ENCODE measurements at places on chromosomes 12 and 14.
A peak's percentile ranks its signal among the peaks of the same experiment; 100 is the strongest.

DNA sequence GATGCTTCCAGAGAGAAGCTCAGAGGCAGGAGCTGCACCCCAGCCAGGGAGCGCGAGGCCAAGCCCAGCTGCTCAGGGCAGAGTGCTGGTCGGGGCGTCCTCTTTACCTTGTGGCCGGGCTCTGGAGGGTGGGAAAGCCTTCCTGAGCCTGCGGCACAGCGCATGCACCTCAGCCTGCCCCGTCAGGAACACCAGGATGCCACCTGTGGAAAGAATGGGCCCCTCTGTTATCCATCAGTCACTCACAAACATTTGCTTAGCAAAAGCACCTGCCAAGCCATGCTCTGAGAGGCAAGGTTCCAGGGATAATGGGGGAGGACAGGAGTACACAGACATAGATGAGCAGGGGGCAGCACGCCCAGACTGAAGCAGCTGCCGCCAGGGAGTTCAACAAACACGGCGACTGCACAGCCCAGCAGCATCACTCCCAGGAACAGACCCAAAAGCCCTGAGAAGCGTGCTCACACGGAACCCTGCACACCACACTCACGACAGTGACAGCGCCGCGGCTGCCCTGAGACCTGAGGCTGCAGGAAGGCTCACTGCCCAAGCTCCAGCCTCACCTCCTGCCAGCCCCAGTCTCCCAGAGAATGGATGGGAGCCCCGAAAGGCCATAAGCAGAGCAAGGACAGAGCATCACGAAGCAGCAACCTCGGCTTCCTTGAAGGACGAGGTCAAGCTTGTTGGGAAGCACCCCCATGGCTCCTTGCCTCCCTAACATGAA is 21.8 kb downstream of the DHX37 start:
- DNase-seq, result no peak

DNA sequence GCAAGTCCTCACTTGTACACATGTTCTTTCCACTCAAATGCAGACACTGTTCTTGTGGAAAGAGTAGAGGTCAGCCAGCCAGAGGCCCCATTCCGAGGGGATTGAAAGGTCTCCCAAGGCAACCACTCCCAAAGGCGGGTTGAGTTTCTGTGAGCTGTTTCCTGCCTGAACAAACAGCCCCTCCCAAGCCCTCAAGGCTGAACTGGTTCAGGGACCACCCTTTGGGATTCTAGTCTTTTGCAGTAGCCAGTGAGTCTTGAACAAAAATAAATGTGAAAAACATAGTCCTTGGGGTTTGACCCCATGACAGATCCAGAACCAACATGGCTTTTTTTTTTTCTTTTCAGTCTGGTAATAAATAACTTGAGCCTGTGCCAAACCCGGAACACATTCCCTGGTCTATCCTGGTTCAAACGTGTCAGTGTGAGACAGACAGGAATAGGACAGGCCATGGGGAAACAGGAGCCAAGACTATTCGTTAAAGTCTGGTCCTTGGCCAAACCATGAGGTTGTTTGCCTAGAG is 17.6 kb upstream of the STK38L start:
- peak; percentile 84 for DNase-seq

DNA sequence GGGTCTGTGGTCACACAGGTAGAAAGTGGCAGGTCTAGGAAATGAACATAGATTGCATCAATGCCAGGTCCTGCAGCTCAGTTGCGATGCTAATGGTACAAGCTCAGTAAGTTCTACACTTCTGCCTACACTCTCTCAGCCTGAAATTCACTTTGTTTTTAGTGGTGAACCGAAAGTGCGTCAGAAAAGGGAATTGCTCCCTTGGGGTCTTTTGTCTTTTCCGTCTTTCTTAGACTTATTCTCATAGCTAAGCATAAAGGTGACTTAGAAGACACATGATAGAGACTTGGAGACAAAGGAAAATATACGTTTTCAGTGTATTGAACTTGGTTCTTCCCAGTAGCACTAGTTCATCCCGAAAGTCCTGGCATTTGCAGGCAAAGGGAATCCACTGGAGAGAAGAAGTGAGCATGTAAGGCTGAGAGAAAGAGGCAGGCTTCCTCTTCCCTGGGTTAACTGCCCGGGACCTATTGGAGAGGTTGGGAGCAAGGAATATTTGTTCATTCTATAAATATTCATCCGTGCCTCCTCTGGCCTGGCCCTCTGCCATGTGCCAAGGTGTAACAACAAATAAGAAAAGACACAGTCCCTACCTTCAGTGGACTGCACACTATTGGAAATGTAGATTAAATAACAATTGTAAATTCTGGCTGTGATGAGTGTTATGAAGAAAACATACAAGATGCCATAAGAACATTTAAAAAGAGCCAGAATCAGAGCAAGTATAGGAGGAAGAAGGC is 785.8 kb downstream of the MED13L start:
- DNase-seq, result no peak

DNA sequence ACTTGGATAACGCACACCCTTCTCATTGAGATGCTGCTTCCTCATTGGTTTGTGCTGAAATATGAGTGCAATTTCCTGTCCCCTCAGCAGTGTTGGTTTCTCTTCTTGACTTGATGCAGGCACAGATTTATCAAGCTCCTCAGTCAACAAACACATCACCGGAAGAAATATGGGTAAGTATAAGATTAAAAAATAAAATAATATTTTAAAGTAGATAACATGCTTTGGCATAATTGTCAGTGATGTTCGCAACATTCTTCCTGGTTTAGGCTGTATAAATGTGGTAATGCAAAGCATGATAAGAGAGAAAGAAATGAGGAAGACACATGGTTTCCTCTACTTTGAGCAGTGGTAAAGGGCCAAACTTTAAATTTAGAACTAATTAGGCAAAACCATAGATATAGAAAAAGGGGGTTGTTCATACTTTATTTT is at the start of gene GPR65:
Gene GPR65 (plus strand): TSS at position 86 of the 432 bp plus-strand sequence. CDS start 5,713 bp downstream, outside the sequence.
- no peak for DNase-seq

GRCh38 chr14:100078216-100078803 is 13.1 kb downstream of the EVL start:
- no peak for DNase-seq

DNA sequence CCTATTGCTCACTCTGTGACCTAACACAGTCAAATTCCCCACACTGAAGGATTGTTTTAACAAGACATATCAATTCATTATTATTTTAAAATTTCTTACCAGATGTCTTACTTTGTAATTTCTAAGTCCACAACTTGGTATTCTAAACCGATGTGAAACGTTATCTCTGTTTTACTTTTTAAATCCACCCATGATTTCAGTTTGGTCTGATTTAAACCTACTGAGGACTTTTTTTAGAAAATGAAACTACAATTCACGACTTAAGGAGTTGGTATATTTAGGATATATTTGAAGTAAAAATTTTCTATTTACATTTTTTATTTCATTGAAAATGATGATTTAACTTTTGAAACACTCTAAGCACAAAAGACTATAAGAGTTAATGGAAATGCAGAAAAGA is 35.1 kb upstream of the GRIP1 start:
- DNase-seq, result no peak

GRCh38 chr12:119803381-119803791 is 73.7 kb downstream of the CIT start:
- no peak for DNase-seq

DNA sequence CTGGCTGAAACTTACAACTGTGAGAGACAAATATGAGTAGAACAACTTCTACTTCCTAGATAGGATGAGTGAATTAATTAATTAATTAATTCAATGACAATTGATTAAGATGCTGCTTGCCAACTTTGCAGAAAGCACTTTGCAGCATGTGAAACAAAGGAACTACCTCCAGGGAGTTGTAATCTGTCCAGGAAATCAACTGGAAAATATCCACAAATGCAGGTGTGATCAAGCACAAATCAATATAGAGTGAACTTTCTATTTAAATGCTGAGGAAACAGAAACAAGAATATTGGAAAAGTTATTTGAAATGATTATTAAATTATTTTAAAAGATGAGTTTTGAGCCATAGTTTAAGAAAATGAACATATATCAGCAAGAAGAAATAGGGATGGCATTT is 163.9 kb upstream of the ARID2 start:
- no peak for DNase-seq

GRCh38 chr12:9961106-9961505 is 10.1 kb upstream of the CLEC12A start:
- DNase-seq, result no peak

- DNase-seq, result peak; percentile 94
Measured at GRCh38 chr14:87896393-87897380, 96.3 kb downstream of the GALC start.

- no peak for DNase-seq
Measured at GRCh38 chr12:90428881-90429280, 526.1 kb downstream of the CCER1 start.

GRCh38 chr12:132324841-132325732 is 4.3 kb downstream of the GALNT9 start:
- no peak for DNase-seq

- DNase-seq, result no peak
Measured at GRCh38 chr12:25433581-25434325, 119.3 kb downstream of the LMNTD1 start.

- DNase-seq, result no peak
Measured at GRCh38 chr12:124233041-124233796, 61.7 kb upstream of the RFLNA start.

DNA sequence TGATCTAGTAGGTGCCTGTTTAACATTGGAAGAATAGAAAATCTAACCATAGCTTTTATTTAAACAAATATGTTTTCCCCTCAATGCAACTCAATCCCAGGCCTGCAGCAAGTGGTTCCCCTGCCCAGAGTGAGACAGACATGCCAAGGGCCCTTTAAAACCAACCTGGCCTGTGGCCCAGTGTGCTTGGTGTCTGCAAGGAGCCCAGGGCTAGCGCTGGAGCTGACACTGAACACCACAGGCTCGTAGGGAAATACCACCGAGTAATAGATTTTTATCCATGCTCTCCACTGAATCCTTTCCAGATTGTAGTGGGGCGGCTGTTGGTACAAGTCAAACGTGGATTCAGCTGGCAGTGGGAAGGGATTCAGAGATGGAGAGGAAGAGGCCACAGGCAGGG is 95.6 kb upstream of the NRXN3 start:
- DNase-seq, result peak; percentile 99

DNA sequence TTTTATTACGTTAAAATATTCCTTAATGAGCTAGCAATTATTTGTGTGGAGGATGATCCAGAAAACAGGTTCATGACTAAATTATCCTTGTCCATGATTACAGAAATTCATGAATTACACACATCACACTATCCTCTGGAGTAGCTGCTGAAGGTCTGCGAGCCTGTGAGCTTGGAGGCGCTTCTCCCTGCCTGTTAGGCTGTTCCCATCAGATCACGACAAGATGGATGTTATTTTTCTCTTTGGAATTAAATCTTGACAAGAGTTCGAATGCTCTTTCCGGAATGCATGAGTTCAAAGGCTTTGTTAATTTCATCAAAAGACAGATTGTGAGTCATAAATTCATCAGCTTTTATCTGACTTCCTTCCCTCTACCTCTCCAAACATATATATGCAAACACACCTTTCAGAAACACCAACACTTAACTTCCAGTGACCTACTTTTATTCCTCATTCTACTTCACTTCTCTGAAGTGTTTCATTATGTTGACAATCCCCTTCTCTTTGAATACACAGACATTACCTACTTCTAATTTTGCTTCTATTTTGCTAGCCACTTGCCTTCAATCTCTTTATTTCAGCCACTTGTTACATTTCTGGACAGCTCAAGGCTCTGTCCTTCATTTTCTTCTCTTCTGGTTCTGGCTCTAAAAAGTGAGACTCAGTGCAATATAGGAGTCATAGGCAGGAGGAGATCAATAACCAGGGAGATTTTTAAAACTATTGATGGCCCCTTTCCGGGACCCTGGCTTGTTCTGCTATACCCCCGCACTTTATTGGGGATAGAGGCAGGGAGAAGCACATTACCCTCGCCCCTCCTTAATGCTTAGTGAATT is 274.6 kb downstream of the BTG1 start:
- peak; percentile 5 for DNase-seq

- DNase-seq, result no peak
Measured at GRCh38 chr12:110349514-110350151, 53.9 kb downstream of the ANAPC7 start.

DNA sequence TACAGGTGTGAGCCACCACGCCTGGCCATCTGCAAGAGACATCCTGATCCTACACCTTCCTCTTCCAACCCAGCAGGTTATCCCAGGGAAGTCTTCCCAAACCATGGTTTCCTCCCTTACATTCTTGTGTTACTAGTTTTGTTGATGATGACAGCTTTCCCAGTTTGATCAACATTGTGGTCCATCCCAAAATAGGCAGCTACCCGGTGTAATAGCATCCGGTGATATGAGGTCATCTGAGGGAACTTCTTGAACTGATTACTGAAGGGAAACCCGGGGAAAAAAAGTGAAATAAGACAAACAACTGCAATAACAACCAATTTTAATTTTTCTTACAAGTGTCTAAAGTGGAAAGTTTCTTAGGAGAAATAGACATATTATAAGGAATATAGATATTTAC is 45.3 kb upstream of the STAC3 start:
- DNase-seq, result no peak

- peak; percentile 100 for DNase-seq
Measured at GRCh38 chr14:64942531-64943111, at the start of gene GPX2. TSS of gene GPX2 (minus strand) at chr14:64942745. CDS start at chr14:64942726, 19 bp downstream.

DNA sequence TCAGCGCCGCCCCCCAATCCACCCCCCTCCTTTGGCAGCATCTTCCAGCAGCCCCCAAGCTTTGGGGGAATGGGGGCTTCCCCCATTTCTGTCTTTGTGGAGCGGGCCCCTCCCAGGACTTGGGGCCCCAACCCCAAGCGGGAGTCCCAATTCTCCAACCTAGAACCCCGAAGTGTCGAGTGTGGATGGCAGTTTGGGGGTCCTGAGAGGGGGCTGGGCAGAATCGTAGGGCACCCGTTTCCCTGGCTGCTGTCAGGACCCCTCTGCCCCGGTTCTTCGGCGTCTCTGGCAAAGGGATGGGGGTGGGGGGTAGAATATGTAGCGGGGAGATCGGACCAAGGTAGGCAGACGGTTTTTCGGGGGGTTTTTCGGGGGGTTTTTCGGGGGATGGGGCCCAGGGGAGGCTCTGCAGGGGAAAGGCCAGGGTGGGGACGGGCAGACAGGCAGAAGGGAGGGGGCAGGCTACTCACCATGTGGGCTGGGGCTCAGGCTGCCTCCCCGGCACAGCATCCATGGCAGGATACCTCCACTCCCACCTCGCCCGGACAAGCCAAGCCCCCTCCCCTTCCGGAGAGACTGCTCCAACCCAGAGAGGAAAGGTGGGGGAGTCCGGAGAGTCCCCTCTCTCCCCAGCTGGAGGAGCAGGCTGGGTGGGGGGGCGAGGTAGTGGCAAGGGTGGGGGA is 739 bp downstream of the JPH4 start:
- no peak for DNase-seq

DNA sequence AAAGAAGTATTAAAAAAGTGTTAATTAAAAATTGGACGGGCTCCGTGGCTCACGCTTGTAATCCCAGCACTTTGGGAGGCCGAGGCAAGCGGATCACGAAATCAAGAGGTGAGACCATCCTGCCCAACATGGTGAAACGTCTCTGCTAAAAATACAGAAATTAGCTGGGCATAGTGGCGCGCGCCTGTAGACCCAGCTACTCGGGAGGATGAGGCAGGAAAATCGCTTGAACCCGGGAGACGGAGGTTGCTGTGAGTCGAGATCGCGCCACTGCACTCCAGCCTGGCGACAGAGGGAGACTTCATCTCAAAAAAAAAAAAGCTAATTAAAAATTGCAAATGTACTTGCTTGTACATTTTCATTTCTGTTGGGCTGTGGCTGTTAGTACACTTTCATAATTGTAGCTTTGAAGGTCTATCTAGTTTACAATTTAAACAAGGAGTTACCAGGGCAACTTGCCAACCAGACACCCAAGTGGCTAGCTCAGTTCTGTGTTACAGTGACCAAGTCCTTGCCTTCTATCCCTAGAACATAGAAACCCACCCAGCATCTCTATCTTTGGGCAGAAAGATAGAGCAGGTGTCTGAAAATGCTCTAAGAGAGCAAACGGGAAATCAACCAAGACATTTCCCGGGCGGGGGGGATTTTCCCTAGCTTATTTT is 1.2 kb downstream of the COA8 start:
- peak; percentile 30 for DNase-seq

Measured in DMS79 treated with DMSO at 0.1 percent for 48 hours (cell line).